ENCODE measurements at places on chromosomes 1 and 21.

DNA sequence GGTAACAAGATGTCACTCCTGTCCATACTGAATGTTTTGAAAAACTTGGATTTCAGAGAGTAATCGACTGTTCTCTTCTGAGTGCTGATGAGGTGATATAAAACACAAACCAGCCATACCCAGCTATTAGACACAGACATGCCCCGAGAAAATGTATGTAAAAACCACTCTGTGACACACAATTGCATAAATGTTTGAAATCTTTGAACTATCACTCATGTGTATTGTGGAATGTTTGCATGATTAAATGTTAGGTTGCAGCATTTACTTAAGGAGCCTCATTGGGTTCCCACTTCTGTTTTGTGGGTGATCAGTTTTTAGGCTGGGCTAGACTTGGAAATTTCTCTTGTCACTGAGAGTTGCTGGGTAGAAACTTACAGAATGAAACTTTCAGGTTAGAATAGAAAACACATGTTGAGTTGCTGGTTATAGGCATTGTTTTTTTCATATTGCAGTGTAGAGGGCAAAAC lies 270.4 kb upstream of the B3GALT2 start:
- DNase-seq, result no peak

GRCh38 chr1:55536545-55536865 lies 321.3 kb upstream of the USP24 start:
- no peak for DNase-seq

- DNase-seq, result peak; percentile 62
Measured at GRCh38 chr1:36083635-36084496, at the start of gene TEKT2. Gene TEKT2 (plus strand): TSS chr1:36084094. CDS start chr1:36084922, 828 bp downstream.

DNA sequence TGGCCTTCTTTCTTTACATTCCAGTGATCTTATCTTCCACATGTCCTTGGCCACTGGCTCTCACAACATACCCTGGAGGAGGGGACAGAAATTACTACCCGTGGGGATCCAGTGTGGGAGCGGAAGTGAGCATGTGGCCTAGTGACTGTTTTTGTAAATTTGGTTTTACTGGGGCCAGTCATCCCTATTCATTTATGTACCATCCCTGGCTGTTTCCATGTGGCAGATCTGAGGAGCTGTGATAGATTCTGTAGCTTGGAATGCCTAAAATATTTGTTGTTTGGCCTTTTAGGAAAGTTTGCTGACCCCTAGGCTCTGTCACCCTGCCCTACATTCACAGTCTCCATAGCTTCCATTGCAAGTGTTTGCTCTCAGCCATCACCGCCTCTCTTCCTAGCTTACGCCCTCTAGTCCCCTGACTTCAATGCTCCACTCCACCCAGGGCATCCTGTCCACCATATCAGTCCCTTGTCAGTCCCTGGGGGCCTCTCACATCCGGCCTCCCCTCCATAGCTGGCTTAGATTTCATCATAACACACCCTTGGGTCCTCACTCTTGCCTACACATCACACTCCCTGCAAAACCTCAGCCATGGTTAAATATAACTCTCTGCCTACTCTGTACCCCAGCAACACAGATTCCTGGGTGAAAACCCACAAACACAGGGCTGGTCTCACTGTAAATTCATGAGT lies 25.8 kb downstream of the DHCR24 start:
- no peak for DNase-seq

DNA sequence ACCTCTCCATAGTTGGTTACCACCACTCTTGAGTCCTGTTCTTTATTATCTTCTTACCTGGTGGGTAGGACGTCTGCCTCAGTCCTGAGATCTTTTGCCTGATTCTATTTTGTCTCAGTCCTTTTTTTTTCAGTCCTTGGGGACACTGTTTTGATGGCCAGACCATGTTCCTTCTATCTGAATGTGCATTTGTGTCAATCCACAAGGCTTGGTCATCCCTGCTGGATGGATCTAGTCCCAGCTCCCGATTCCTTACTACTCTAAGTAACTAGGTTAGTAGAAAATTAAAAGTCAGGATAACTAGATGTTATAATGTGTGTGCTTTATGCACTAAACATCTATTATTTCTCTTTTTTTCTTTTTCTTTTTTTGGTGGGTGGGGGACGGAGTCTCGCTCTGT lies 28.1 kb upstream of the AK4 start:
- no peak for DNase-seq
